Pericardium fibroblast (primary cell): ENCODE measurements at places on chromosomes 1 and 21. TPM values are rescaled to one million over a fixed set of nuclear protein-coding genes. Genes with fewer than 3 reads are reported as not detected.

GBP5 gene
- not detected in 2 replicates for total RNA-seq

SPRR4 gene
- not detected in 2 replicates for total RNA-seq

C2CD4D gene
- total RNA-seq = not detected in 2 replicates

SPRR2E gene
- not detected in 2 replicates for total RNA-seq

MEX3A gene
- total RNA-seq = 1.1 and 5.0 TPM in 2 replicates

CFHR2 gene
- total RNA-seq = not detected in 2 replicates

SPAG17 gene
- under 0.01 TPM in 1 of 2 replicates, not detected in the other for total RNA-seq

OR2T35 gene
- total RNA-seq = not detected in 2 replicates

TTC34 gene
- under 0.01 and 0.26 TPM in 2 replicates for total RNA-seq

E2F2 gene
- under 0.01 and 0.12 TPM in 2 replicates for total RNA-seq

GSTM5 gene
- total RNA-seq = 3.7 TPM in 1 of 2 replicates, not detected in the other

ALG14 gene
- 0.93 and 0.94 TPM in 2 replicates for total RNA-seq

HES5 gene
- not detected in 2 replicates for total RNA-seq

ESRRG gene
- under 0.01 and 0.12 TPM in 2 replicates for total RNA-seq

OR6K6 gene
- total RNA-seq = not detected in 2 replicates

KIAA0040 gene
- 0.26 and 0.58 TPM in 2 replicates for total RNA-seq

WDR47 gene
- 6.2 and 9.5 TPM in 2 replicates for total RNA-seq

IL22RA1 gene
- not detected in 2 replicates for total RNA-seq

CD247 gene
- not detected in 2 replicates for total RNA-seq

CACNA1S gene
- total RNA-seq = 0.94 TPM in 1 of 2 replicates, not detected in the other

ATP6V1G3 gene
- total RNA-seq = 0.23 TPM in 1 of 2 replicates, not detected in the other

LRRC38 gene
- 1.1 TPM in 1 of 2 replicates, not detected in the other for total RNA-seq

MMEL1 gene
- total RNA-seq = not detected in 2 replicates

ELAPOR1 gene
- total RNA-seq = not detected in 2 replicates

KCNA3 gene
- not detected in 2 replicates for total RNA-seq

NUCKS1 gene
- 63.2 and 66.6 TPM in 2 replicates for total RNA-seq

ACP6 gene
- total RNA-seq = 1.3 and 2.3 TPM in 2 replicates

IFI44L gene
- 1.1 and 34.7 TPM in 2 replicates for total RNA-seq

OR2L5 gene
- not detected in 2 replicates for total RNA-seq

ZNF684 gene
- total RNA-seq = 1.5 and 4.3 TPM in 2 replicates

NTRK1 gene
- total RNA-seq = not detected in 2 replicates

RIPPLY3 gene
- not detected in 2 replicates for total RNA-seq

SLC25A24 gene
- 31.5 and 32.0 TPM in 2 replicates for total RNA-seq

HEYL gene
- total RNA-seq = 0.85 and 1.1 TPM in 2 replicates

CHAF1B gene
- 1.5 and 2.2 TPM in 2 replicates for total RNA-seq

DLGAP3 gene
- total RNA-seq = 0.12 TPM in 1 of 2 replicates, not detected in the other

C1orf105 gene
- total RNA-seq = not detected in 2 replicates

KRTAP22-2 gene
- not detected in 2 replicates for total RNA-seq

TIPRL gene
- 28.9 and 33.0 TPM in 2 replicates for total RNA-seq

KLHDC9 gene
- total RNA-seq = 0.58 and 3.3 TPM in 2 replicates

SLC9C2 gene
- 0.35 TPM in 1 of 2 replicates, not detected in the other for total RNA-seq

ALPL gene
- total RNA-seq = 4.0 and 11.2 TPM in 2 replicates

SLC37A1 gene
- 1.1 and 1.4 TPM in 2 replicates for total RNA-seq
